ENCODE measurements at places on chromosomes 5 and 9.

GRCh38 chr9:107273634-107274033 lies 9.4 kb upstream of the RAD23B start:
- no peak overlapping the region for H3K4me3 ChIP-seq
- H3K4me1 ChIP-seq, result 0 out of 2 replicates have a peak, but pooled peaks cover 2% of the 10 kb centered on the region
- no peak for DNase-seq
- no peaks in the 10 kb centered on the region for H3K27me3 ChIP-seq
- no peaks in the 10 kb centered on the region for H3K36me3 ChIP-seq

GRCh38 chr9:114002986-114003350 lies 75.1 kb downstream of the AMBP start:
- no peak overlapping the region for H3K27ac ChIP-seq
- H3K4me3 ChIP-seq, result no peak overlapping the region
- H3K27me3 ChIP-seq, result no peaks in the 10 kb centered on the region
- DNase-seq, result peak; percentile 39
- no peaks in the 10 kb centered on the region for H3K4me1 ChIP-seq

GRCh38 chr5:84961193-84961592 lies 576.5 kb upstream of the EDIL3 start:
- no peak overlapping the region for H3K27ac ChIP-seq
- H3K36me3 ChIP-seq, result no peaks in the 10 kb centered on the region
- H3K4me1 ChIP-seq, result no peaks in the 10 kb centered on the region
- no peak overlapping the region for H3K4me3 ChIP-seq

DNA sequence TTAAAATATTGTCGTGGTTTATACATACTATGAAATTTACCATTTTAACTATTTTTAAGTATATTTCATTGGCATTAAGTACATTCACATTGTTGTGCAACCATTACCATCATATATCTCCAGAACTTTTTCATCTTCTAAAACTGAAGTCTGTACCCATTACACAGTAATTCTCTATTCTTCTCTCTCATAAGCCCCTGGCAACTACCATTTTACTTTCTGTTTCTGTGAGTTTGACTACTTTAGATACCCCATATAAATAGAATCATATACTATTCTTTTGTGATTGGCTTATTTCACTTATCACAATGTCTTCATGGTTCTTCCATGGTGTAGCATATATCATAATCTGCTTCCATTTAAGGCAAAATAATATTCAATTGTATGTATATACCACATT lies 30.3 kb downstream of the NDUFS4 start:
- H3K27me3 ChIP-seq, result no peaks in the 10 kb centered on the region
- H3K4me1 ChIP-seq, result no peaks in the 10 kb centered on the region
- no peaks in the 10 kb centered on the region for H3K36me3 ChIP-seq
- no peak overlapping the region for H3K27ac ChIP-seq
- DNase-seq, result no peak

DNA sequence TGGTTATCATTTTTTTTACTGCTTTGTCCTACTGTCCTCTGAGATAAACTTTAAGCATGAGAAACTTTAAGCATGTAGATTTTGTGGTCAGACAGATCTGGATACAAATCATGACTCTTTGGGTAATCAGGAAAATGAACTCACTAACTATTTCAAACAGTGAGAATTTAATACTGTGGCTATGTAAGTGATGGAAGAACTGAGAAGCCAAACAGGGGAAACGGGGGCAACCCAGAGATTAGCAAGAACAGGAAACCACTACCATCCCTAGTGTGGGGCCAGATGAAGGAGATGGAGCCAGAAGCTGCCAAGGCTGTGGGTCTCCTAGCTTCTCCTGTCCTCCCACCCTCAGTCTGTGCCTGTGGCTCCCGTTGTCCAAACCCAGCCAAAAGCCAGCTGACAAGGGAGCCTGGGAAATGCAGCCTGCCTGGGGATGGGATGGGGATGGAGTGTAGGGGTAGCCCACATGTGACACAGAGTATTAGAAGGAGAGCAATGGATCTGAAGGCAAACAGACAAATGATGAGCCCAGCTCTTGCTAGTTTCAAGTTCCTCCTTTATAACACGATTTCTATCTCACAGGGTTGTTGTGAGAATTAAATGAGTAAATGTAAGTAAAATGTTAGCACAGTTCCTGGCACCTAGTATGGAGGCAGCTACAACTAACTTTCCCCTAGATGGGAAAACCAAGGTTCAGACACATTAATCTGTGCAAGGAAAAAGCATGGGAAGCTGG lies 27.7 kb upstream of the CDC23 start:
- H3K36me3 ChIP-seq, result no peaks in the 10 kb centered on the region
- DNase-seq, result no peak
- peaks cover 5% of the 10 kb centered on the region for H3K4me1 ChIP-seq
- no peak overlapping the region for H3K4me3 ChIP-seq

DNA sequence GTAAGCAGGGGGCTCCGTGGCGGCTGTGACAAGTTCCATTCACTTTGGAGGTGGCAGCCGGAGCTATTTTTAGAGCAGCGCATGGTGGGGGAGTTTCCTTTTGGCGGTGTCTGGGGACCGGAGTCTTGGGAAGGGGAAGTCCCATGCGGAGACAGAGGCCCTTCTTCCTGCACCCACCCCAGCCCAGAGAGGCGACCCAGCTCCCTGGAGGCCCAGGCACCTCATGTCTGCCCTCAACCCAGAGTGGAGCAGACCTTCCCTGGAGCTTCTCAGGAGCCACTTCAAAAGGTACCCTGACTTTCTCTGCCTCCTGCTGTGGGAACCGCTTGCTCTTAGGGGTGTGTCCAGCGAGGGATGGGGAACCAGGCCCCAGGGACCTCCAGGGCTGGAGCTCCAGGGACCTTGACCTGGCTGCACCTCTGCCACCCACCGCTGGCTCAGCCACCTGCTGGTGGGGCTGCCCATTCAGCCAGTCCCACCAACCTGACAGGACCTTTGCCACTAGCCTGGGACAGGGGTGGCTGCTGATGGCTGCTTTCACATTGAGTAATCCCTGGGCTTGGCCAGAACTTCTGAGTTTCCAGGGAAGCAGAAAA lies 34.1 kb downstream of the NEK6 start:
- H3K27ac ChIP-seq, result no peak overlapping the region
- H3K27me3 ChIP-seq, result no peaks in the 10 kb centered on the region
- no peak for DNase-seq
- peaks cover 14% of the 10 kb centered on the region for H3K4me1 ChIP-seq
- no peak overlapping the region for H3K4me3 ChIP-seq
- no peaks in the 10 kb centered on the region for H3K36me3 ChIP-seq
